GM12865 (cell line): ENCODE measurements at places on chromosomes 6 and 20.
A peak's percentile ranks its signal among the peaks of the same experiment; 100 is the strongest.

DNA sequence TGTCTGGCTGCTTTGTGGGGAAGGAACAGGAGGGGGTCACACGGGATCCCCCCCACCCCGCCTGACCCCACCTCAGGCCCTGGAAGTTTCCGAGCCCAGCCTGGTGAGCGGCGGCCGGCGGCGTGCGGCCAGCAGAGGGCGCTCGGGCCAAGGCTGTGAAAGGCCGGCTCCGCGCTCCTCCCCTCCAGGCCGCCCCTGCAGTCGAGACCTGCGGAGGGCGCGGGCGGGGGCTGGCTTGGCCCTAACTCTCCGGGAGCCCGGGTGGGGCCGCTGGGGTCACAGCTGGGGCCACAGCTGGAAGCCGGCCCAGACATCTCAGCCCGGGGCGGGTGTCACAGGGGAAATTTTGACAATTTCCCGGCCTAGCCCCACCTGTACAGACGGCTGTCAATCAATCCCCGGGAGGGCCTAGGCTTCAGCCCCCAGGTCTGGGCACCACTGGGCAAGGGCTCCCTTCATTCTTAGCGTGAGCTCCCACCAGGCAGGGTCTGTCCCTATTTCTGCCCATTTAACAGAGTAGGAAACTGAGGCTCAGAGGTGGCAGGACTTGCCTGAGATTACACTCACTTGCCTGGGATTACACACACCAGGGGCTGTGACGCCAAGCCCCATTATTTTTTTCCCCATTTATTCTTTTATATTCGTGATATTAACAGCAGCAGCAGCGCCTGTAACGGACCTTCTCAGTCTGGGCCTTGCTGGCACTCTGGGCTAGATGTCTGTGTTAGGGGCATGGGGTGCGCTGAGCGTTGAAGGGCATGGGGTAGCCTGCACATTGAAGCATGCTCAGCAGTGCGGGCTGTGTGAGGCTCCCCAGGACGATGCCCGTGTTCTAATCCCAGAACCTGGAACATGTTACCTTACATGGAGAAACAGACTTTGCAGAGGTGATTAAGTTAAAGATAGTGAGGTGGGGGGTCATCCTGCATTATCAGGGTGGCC, 23.0 kb downstream of the ZBP1 start:
- peak; percentile 72 for DNase-seq

GRCh38 chr6:165893431-165893830, 230.4 kb upstream of the PDE10A start:
- DNase-seq, result no peak

DNA sequence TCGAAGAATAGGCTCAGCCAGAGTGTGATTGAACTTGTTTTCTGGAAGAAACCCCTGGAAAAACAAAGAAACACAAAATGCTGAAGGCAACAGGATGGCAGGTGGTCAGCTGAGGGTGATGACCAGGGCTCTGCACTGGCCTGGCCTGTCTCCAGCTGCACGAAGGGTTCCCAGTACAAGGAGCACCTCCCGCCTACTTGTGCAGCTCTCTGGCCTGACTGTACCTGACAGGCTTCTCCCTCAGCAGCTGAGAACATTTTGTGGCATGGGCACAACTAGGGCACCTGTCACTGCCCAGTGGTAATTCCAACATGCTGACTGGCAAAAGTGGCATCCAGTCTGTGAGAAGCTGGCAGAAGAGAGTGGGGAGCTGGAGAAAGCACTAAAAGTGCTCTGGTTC, 38.8 kb upstream of the EMILIN3 start:
- no peak for DNase-seq

DNA sequence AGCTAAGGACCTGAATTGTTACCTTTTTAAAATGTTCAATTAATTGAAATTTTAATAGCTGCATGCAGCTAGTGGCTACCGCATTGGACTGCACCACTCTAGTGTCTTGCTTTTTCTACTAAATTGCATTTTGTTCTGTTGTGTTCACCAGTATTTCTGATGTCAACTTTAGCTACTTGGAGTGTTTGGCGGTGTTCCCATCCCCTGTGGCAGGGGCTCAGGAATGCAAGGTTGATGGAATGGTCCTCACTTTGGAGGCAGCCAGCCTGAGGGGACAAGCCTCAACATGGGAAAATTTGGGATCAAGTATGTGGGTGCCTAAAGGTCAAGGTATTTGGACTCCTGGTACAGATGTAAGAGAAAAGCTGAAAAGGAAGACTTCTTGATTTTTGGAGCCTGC, 230.1 kb upstream of the PRND start:
- no peak for DNase-seq

- no peak for DNase-seq
These were observed 514.0 kb upstream of the BTBD3 start for GRCh38 chr20:11403711-11404110.

DNA sequence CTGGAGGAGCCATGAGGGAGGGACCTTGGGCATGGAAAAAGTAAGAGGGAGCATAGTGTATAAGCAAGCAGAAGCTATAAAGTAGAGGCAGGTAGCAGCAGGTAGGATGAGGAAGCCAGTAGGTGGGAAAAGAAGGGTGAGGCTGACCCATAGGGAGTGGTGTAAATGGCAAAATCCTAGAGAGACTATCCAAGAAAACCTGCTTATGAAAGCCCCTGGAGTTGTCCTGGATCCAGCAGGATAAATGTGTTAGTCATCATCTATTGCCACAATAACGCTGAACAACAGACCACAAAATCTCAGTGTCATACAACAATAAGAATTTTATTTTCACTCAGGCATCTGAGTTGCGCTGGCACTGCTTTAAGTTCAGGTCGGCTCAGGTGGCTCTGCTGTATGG, 30.2 kb downstream of the CHD6 start:
- DNase-seq, result no peak

- no peak for DNase-seq
These were observed 165.9 kb downstream of the COL9A1 start for GRCh38 chr6:70136996-70137395.

DNA sequence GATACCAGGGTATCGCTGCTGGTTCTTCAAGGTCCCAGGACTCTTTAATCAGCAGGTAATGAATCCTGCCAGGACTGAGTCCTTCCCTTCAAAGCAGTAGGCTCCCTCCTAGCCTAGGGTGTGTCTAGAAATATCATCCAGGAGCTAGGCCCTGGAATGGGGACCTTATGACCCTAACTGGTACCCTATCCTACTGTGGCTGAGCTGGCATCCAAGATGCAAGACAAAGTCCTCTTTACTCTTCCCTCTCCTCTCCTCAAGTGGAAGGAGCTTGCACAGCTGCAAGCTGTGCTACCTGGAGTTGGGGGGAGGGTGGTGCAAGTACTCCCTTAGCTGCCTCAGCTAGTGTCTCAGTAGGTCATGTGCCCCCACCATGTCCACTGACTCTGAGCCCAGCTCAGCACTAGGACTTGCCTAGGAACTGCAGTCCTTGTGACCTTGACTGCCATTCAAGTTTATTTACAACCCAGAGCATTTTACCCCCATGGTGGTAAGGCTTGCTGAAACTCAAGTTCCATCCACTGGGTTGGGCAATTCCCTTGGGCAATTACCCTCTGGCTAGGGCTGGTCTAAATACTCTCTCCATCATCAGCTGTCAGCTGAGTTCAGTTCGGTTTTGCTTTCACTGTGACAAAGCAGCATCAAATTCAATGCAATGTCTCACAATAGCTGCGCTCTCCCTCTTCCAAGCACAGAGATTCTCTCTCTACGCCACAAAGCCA, 48.4 kb upstream of the TOP1 start:
- DNase-seq, result peak; percentile 79
